Spinal cord (tissue), 10 donors: ENCODE measurements at places on chromosomes 7 and 10. TPM values are rescaled to one million over a fixed set of nuclear protein-coding genes. Genes with fewer than 3 reads are reported as not detected.

GRCh38 chr7:39517240-39517639, 49.0 kb upstream of the YAE1 start:
- no peaks in the 10 kb centered on the region for H3K4me1 ChIP-seq
- H3K36me3 ChIP-seq, result no peaks in the 10 kb centered on the region
- no peak overlapping the region for H3K4me3 ChIP-seq
- H3K27ac ChIP-seq, result no peak overlapping the region
- H3K27me3 ChIP-seq, result no peaks in the 10 kb centered on the region
- no peak for DNase-seq

DNA sequence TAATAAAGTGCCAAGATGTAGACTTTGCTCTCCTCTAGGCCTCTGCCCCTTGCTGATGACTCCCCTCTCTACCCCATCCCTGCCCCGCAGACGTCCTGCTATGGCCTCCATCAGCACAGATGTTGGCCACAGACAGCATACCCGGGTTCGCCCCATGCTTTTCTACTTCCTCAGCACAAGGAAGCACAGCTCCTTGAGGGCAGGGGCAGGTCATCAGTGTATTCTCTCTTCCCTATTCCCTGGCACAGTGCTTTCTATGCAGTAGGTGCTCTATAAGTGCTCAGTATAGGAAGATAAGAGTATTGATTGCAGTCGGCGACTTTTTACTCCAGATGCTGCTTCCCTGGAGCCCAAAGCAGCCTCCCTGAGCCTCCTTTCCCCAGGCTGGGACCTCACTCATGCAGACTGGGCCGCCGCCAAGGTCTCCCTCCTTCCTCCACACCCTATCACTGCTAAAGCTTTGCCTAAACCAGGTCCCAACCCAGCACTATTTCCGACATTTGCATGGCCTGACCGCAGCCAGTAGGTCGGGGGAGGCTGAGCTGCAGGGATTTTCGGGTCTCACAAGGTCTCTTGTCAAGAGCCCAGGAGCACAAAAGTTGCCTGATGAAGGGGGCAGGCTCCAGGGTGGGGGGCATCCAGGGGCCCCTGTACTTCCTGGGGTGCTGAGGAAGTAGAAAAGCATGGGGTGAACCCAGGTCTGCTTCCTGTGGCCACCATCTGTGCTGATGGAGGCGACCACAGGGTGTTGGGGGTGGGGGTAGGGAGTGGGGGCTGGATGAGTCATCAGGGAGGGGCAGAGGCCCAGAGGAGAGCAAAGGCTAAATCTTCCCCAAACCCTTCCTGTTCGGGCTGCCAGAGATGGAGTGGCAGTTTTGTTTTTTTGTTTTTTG, 8.0 kb downstream of the CALHM3 start:
- H3K4me1 ChIP-seq, result no peaks in the 10 kb centered on the region
- DNase-seq, result no peak
- no peaks in the 10 kb centered on the region for H3K27me3 ChIP-seq
- no peak overlapping the region for H3K4me3 ChIP-seq
- H3K36me3 ChIP-seq, result no peaks in the 10 kb centered on the region

DNA sequence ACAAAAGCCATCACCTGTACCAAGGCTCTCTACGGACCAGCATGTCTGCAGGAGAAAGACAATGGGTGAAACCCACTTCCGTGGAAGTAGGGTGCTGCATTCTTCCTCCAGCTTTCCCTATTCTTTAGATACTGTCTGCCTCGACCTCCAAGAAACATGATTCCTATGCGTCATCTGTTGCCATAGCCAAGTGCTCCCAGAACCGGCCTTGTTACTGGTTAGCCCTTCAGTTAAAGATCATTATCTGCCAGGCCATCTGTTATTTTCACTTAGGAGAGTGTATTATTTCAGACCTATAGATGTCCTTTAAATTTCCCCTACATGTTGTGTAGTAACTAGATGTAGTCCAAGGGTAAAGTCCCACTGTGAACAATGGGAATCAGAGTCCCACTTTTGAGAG, 89.0 kb upstream of the KIAA1217 start:
- H3K4me3 ChIP-seq, result no peak overlapping the region
- no peak for DNase-seq
- H3K27ac ChIP-seq, result no peak overlapping the region
- H3K4me1 ChIP-seq, result no peaks in the 10 kb centered on the region
- H3K36me3 ChIP-seq, result no peaks in the 10 kb centered on the region

DNA sequence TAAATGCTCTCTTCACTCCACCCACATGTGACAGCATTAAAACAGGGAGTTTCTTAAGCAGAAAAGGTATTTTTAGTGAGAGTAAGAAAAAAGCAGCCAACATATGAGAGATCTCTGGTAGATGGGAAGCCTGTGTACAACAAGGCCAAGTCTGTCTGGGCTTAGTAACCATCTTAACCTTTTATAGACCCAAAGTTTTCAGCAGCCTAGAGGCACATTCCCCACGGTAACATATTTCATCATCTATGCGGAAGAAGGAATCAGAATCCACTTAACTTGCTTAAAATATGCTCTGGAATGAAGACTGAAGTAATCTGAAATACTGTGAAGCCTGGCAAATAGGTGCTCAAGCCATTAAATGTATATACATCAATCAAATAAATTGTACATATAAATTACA, 127.8 kb downstream of the RAPGEF5 start:
- H3K4me1 ChIP-seq, result no peaks in the 10 kb centered on the region
- no peaks in the 10 kb centered on the region for H3K27me3 ChIP-seq
- H3K27ac ChIP-seq, result no peak overlapping the region
- H3K36me3 ChIP-seq, result no peaks in the 10 kb centered on the region
- H3K4me3 ChIP-seq, result no peak overlapping the region

- DNase-seq, result no peak
- no peak overlapping the region for H3K27ac ChIP-seq
- no peaks in the 10 kb centered on the region for H3K27me3 ChIP-seq
- no peaks in the 10 kb centered on the region for H3K36me3 ChIP-seq
- H3K4me3 ChIP-seq, result no peak overlapping the region
- no peaks in the 10 kb centered on the region for H3K4me1 ChIP-seq
These were observed 799.0 kb downstream of the NRG3 start for GRCh38 chr10:82674036-82674435.

DNA sequence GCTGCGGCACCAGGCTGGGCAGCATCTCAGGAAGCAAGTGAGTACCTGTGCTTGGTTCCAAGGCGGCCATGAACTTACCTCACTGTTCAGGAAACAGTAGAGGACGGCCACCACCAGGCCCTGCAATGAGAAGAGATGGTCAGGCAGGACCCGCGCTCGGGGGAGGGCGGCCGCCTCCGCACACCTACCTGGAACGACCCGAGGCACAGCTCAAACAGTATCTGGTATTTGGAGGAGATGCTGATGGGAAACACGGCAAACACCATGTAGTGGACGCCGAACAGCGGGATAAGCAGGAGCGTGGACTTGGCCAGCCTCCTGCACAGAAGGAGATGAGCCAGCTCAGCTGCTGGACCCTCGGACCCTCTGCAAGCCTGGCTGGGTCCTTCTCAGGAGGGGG, 112.9 kb downstream of the VIPR2 start:
- H3K4me3 ChIP-seq, result no peak overlapping the region
- peaks cover 61% of the 10 kb centered on the region for H3K4me1 ChIP-seq
- no peak for DNase-seq
- peaks cover 2% of the 10 kb centered on the region for H3K27me3 ChIP-seq
- H3K36me3 ChIP-seq, result peaks cover 11% of the 10 kb centered on the region

DNA sequence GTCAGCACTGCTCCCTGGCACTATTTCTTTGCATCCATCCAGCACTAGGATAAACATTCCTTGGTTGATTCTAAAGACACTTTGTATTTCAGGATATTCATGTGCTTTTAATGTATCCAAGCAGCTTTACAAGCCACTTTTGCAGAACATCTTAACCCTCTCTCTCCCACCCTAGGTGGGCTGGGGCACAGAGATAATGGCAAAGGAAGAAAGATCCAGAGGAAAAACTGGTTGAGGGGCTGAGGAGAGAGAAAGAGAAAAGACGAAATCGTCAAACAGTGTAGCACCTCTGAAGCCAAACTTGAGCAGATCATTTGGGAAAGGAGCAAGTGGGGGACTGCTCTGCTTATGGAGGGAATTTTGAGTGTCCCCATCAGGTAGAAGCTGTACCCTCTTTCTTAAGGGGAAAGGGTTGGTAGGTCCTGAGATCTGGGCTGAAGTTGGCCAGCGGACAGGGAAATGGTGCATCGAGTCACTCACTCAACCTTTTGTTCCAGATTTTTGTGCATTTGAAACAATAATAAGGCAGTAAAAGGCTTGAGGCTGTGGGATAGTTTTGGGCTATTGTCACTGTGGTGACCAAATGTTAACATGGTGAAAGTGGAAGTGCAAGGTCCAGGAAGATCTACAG, 4.2 kb upstream of the HOXA13 start:
- no peak overlapping the region for H3K27ac ChIP-seq
- H3K4me1 ChIP-seq, result peaks cover 23% of the 10 kb centered on the region
- H3K27me3 ChIP-seq, result peaks cover 95% of the 10 kb centered on the region
- no peak overlapping the region for H3K4me3 ChIP-seq
- H3K36me3 ChIP-seq, result no peaks in the 10 kb centered on the region

TRIM50 gene
- 0.22 TPM for total RNA-seq

- H3K4me1 ChIP-seq, result no peaks in the 10 kb centered on the region
- H3K27me3 ChIP-seq, result no peaks in the 10 kb centered on the region
- no peaks in the 10 kb centered on the region for H3K36me3 ChIP-seq
These were observed 57.8 kb upstream of the WIPF3 start for GRCh38 chr7:29748286-29749099.

DNA sequence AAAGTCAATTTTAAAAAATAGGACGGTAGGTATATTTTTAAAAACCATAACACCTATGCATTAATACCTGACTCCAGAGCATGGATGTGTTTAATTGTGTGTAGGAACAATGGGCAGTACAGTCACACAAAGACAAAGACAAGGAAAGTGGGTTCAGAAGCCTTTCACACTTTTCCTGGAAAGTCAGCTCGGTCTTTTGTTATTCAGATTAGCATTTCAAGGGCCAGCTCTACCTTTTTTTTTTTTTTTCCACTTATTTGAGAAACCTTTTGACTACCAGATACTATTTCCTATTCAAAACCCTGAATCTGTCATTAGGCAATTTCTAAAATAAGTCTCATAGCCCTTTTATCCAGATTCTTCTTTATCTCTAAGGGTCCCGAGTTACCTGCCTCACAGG, 401.9 kb downstream of the PARD3 start:
- no peak for DNase-seq
- H3K27ac ChIP-seq, result no peak overlapping the region
- H3K4me1 ChIP-seq, result no peaks in the 10 kb centered on the region

- H3K27me3 ChIP-seq, result no peaks in the 10 kb centered on the region
- H3K4me1 ChIP-seq, result no peaks in the 10 kb centered on the region
- no peak overlapping the region for H3K4me3 ChIP-seq
- no peak overlapping the region for H3K27ac ChIP-seq
- DNase-seq, result no peak
- H3K36me3 ChIP-seq, result no peaks in the 10 kb centered on the region
These were observed 8.4 kb upstream of the LYZL2 start for GRCh38 chr10:30637881-30638467.

SEPTIN7 gene
- total RNA-seq, result 458 TPM

DNA sequence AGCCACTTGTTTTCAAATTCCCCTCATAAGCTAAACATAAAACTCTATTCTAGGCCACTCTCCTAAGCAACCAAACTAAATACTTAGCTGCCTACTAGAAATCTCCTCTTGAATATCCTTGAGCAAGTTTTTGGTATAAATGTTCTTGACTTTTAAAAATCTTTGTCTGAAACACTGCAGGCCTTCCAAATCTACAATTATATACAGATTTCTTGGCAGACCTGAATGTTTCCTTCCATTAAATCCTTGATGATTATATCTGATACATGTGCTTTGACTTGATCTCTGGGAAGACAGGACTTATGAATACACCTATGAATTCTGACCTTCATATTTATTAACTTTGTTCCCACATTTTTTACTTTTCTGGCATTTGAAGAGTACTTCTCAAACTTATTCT, 314.5 kb downstream of the CACNA2D1 start:
- H3K36me3 ChIP-seq, result no peaks in the 10 kb centered on the region
- H3K4me1 ChIP-seq, result no peaks in the 10 kb centered on the region
- no peaks in the 10 kb centered on the region for H3K27me3 ChIP-seq
- no peak overlapping the region for H3K27ac ChIP-seq

DNA sequence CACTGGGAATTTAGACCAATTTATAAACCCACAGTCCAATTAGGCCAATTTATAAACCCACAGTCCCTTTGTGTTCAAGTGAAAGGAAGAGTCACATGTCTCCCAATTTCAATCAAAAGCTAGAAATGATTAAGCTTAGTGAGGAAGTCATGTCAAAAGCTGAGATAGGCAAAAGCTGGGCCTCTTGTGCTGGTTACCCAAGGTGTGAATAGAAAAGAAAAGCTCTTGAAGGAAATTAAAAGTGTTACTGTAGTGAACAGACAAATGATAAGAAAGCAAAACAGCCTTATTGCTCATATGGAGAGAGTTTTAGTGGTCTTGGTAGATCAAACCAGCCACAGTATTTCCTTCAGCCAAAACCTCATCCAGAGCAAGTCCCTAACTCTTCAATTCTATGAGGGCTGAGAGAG, 245.0 kb downstream of the HDAC9 start:
- no peaks in the 10 kb centered on the region for H3K27me3 ChIP-seq
- H3K36me3 ChIP-seq, result no peaks in the 10 kb centered on the region

- H3K27ac ChIP-seq, result no peak overlapping the region
- no peak overlapping the region for H3K4me3 ChIP-seq
- peaks cover 5% of the 10 kb centered on the region for H3K36me3 ChIP-seq
- peaks cover 48% of the 10 kb centered on the region for H3K4me1 ChIP-seq
These were observed 125.7 kb downstream of the RGS10 start for GRCh38 chr10:119416855-119417254.

DNA sequence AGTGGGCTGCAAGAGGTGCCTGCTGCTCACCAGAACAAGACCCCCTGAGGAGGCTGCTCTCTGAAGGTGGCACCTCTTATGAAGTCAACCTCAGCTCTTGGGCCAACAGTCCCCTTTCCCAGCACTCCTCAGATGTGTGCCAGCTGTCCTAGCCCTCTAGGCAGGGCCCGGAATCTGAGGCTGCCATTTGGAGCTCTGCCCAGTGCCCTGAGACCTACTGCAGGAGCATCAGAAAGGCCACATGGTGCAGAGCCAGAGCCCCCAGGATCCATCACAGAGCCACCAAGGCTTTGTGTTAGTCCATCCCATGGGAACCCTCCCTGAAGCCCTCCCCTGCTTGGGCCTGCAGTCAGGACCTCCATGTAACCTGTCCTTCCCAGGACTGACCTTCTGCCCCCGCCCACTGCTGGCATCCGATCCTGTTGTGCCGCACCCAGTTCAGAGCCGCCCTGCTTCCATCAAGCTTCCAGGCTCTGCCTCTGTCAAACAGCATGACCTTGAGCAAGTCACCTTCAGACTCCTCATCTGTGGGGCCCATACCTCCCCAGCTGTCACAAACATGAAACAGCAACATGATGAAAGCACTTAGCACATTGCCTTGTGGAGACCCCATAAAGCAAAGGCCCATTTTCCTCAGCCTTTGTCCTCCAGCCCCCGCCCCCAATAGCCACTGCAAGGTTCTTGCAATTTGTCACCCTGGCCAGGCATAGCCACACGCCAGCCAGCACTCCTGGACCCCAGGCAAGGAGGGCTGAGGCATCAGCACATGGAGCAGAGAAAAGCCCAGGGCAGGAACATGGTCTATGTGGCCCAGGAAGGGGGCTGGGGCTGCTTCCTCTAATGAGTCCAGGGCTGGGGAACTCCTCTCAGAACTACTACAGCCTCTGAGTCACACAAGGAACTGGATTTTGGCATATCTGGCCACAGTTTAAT, 51.7 kb downstream of the GRID1 start:
- no peak overlapping the region for H3K4me3 ChIP-seq
- no peak for DNase-seq
- H3K36me3 ChIP-seq, result no peaks in the 10 kb centered on the region
- no peaks in the 10 kb centered on the region for H3K27me3 ChIP-seq

LIPN gene
- not detected for total RNA-seq

GRCh38 chr10:97842656-97843280, 6.9 kb upstream of the GOLGA7B start:
- no peak overlapping the region for H3K27ac ChIP-seq
- H3K36me3 ChIP-seq, result no peaks in the 10 kb centered on the region
- DNase-seq, result no peak
- H3K4me3 ChIP-seq, result no peak overlapping the region
